ENCODE measurements at places on chromosomes 3 and 15. TPM values are rescaled to one million over a fixed set of nuclear protein-coding genes. Genes with fewer than 3 reads are reported as not detected.

DNA sequence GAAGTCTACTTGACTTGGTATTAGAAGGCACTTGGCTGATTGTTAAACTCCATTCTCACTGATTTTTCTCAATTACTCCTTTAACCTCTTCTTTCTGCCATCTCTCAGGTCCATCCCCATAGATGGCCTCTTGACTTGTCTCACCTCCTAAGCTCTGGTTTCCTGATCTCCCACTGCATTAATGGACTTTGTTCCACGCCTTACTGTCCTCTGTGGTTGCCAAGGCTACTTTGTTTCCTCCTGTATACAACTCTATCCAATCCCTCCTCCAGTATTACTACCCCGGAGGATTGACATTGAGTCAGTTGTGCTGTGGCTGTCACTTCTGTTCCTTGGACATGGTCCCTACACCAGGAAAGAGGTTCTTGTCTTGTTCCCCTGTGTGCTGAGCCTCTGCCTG, 10.6 kb upstream of the GLCE start:
- DNase-seq: no peak
- H3K4me1 ChIP-seq: no peaks in the 10 kb centered on the region
- H3K36me3 ChIP-seq: no peaks in the 10 kb centered on the region
- H3K27ac ChIP-seq: no peak overlapping the region

- no peak overlapping the region for H3K27ac ChIP-seq
- H3K36me3 ChIP-seq: no peaks in the 10 kb centered on the region
- H3K4me1 ChIP-seq: no peaks in the 10 kb centered on the region
- H3K27me3 ChIP-seq: no peaks in the 10 kb centered on the region
- no peak overlapping the region for H3K4me3 ChIP-seq
- no peak for DNase-seq
Measured at GRCh38 chr3:86228101-86228500, 762.8 kb downstream of the VGLL3 start.

- no peak for DNase-seq
- no peak overlapping the region for H3K27ac ChIP-seq
- H3K27me3 ChIP-seq: no peaks in the 10 kb centered on the region
- H3K4me1 ChIP-seq: no peaks in the 10 kb centered on the region
- no peaks in the 10 kb centered on the region for H3K36me3 ChIP-seq
Measured at GRCh38 chr3:140143367-140144069, 208.5 kb downstream of the CLSTN2 start.

GRCh38 chr15:45326280-45326679, 52.1 kb downstream of the GATM start:
- no peaks in the 10 kb centered on the region for H3K27me3 ChIP-seq
- H3K27ac ChIP-seq: no peak overlapping the region
- H3K4me1 ChIP-seq: no peaks in the 10 kb centered on the region
- H3K4me3 ChIP-seq: no peak overlapping the region
- no peaks in the 10 kb centered on the region for H3K36me3 ChIP-seq
- DNase-seq: no peak

DNA sequence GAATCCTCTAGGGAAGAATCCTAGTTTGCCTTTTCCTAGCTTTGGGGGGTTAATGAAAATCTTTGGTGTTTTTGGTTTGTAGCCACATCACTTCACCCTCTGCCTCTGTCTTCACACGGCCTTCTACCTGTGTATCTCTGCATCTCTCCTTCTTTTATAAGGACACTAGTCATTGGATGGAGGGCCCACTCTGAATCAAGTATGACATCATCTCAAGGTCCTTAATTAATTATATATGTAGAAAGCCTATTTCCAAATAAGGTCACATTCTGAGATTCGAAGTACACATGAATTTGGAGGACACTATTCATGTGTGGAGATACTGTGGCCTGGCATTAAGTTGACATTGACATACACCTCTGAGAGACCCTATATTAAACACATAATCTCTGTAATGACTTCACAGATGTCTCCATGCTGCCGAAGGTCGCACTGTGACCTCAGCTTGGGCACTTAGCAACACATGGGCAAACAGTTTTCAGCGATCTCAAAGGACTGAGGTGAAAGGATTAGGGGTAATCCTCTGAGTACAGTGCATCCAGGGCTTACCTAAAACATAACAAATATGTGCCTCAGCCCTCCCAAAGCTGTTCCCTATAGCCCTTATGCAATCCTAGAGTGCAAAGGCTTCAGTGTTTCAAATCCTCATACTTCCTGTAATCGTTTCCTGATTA, 446.0 kb downstream of the FGF12 start:
- H3K27me3 ChIP-seq: no peaks in the 10 kb centered on the region
- DNase-seq: peak; percentile 6
- H3K36me3 ChIP-seq: no peaks in the 10 kb centered on the region
- H3K4me1 ChIP-seq: no peaks in the 10 kb centered on the region
- H3K27ac ChIP-seq: no peak overlapping the region

GRCh38 chr3:186162221-186162620, 53.3 kb upstream of the ETV5 start:
- H3K4me3 ChIP-seq: no peak overlapping the region
- peak; percentile 25 for DNase-seq
- H3K36me3 ChIP-seq: no peaks in the 10 kb centered on the region
- H3K27ac ChIP-seq: no peak overlapping the region

- H3K27ac ChIP-seq: no peak overlapping the region
- peaks cover 33% of the 10 kb centered on the region for H3K4me1 ChIP-seq
- no peaks in the 10 kb centered on the region for H3K27me3 ChIP-seq
- DNase-seq: no peak
- H3K36me3 ChIP-seq: peaks cover 21% of the 10 kb centered on the region
Measured at GRCh38 chr3:126340596-126340942, 16.6 kb downstream of the KLF15 start.

GRCh38 chr3:72537448-72537847, 310.8 kb downstream of the SHQ1 start:
- H3K4me3 ChIP-seq: no peak overlapping the region
- no peaks in the 10 kb centered on the region for H3K36me3 ChIP-seq
- H3K27ac ChIP-seq: no peak overlapping the region
- no peaks in the 10 kb centered on the region for H3K4me1 ChIP-seq

GRCh38 chr3:134646086-134646485, 4.7 kb downstream of the KY start:
- no peak overlapping the region for H3K27ac ChIP-seq
- H3K4me1 ChIP-seq: peaks cover 10% of the 10 kb centered on the region
- no peaks in the 10 kb centered on the region for H3K36me3 ChIP-seq
- H3K4me3 ChIP-seq: no peak overlapping the region

- H3K4me1 ChIP-seq: no peaks in the 10 kb centered on the region
- no peak overlapping the region for H3K27ac ChIP-seq
- H3K4me3 ChIP-seq: no peak overlapping the region
- DNase-seq: no peak
Measured at GRCh38 chr3:3353153-3353552, 173.7 kb upstream of the CRBN start.

DNA sequence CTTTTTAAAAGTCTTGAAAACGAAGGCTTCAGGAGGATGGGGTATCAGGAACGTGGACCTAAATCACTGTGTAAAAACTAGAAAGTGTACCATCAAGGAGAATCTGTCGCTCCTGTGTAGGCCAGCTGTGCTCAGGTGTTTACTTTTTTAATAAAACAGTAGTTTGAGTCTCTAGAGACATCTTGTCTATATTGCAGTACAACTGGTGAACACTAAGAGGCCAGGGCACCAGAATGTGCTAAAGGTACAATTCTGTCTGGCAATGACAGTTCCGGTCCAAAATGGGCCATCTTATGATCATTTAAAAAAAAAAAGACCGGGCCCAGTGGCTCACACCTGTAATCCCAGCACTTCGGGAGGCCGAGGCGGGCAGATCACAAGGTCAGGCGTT, 61.8 kb upstream of the MCF2L2 start:
- H3K4me3 ChIP-seq: no peak overlapping the region
- DNase-seq: no peak
- no peaks in the 10 kb centered on the region for H3K36me3 ChIP-seq
- no peaks in the 10 kb centered on the region for H3K27me3 ChIP-seq

DNA sequence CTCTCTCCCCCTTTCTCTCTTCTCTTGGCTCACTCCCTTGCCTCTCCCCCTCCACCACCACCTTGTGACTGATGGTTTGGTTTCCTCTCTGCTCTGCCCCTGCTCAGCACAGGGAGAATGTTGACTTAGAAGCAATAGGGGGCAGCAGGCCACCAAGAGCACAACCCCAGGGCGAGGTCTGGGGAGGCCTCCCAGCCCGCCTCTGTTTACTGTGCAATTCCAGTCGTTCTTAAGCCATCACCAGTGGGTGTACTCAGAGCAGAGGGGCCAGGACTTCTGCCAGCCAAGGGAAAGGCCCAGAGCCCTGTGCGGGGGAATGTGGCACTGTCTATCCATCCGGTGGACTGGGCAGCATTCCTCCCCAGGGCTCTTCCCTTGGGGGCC, 5.7 kb upstream of the APEH start:
- no peaks in the 10 kb centered on the region for H3K36me3 ChIP-seq
- DNase-seq: no peak
- no peaks in the 10 kb centered on the region for H3K27me3 ChIP-seq
- no peak overlapping the region for H3K27ac ChIP-seq
- H3K4me3 ChIP-seq: no peak overlapping the region

DNA sequence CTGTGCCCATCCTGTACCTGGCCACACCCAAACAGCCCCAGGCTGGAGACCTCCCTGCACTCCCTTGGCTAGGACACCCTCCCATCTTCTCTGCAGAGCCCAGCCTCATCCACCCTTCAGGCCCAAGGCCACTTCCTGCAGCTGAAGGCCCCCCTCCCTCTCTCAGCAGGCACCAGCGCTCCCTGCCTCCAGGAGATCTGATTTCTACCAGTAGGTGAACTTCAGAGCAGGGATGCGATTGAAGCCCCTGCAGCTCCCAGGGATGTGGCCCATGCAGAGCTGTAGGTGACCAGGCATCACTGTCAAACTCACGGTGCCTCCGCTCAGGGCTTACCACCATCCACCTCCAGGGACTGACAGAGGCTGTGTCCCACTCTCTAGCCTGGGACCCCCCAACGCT, 96.3 kb downstream of the NUP210 start:
- H3K27me3 ChIP-seq: no peaks in the 10 kb centered on the region
- no peak for DNase-seq
- H3K36me3 ChIP-seq: peaks cover 76% of the 10 kb centered on the region

DNA sequence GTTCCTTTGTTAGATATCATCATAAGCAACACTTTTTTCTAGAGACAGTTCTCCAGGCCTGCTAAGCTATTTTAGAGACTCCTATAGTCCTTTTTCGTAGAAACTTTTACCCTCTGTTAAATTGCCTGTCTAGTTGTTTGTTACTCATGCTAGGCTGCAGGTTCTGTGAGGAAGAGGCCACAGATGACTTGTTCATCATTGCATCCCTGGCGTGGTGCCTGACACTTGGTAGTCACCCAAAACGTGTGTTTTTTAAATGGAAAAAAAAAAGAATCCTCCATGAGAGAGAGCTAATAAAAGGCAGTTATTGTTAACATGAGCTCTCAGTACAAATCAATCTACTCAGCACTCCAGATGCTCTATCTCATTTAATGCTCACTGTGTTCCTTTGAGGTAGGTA, 35.1 kb downstream of the CCDC54 start:
- H3K4me1 ChIP-seq: no peaks in the 10 kb centered on the region
- H3K27me3 ChIP-seq: no peaks in the 10 kb centered on the region
- H3K27ac ChIP-seq: no peak overlapping the region
- no peaks in the 10 kb centered on the region for H3K36me3 ChIP-seq
- H3K4me3 ChIP-seq: no peak overlapping the region

DNA sequence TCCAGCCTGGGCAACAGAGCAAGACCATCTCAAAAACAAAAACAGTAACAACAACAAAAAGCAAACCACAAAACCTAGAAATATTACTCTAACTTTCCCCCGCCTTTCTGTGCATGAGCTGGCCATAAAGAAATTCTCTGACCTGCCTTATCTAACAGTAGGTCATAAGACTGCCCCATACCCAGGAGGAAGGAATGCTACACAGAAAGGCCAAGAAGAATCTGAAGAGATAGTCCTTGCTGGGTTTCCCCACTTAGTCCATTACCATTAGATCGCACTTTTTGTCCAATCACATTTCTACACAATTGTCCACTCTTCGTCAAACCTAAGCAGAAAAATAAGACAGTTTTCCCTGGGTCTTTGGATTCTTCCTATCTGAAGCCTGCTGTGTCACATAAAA, 23.5 kb downstream of the CIAO2A start:
- peaks cover 37% of the 10 kb centered on the region for H3K36me3 ChIP-seq
- no peaks in the 10 kb centered on the region for H3K27me3 ChIP-seq
- H3K4me3 ChIP-seq: no peak overlapping the region
- peak overlapping the region; percentile 71 for H3K27ac ChIP-seq
- no peak for DNase-seq
- H3K4me1 ChIP-seq: peaks cover 54% of the 10 kb centered on the region

DNA sequence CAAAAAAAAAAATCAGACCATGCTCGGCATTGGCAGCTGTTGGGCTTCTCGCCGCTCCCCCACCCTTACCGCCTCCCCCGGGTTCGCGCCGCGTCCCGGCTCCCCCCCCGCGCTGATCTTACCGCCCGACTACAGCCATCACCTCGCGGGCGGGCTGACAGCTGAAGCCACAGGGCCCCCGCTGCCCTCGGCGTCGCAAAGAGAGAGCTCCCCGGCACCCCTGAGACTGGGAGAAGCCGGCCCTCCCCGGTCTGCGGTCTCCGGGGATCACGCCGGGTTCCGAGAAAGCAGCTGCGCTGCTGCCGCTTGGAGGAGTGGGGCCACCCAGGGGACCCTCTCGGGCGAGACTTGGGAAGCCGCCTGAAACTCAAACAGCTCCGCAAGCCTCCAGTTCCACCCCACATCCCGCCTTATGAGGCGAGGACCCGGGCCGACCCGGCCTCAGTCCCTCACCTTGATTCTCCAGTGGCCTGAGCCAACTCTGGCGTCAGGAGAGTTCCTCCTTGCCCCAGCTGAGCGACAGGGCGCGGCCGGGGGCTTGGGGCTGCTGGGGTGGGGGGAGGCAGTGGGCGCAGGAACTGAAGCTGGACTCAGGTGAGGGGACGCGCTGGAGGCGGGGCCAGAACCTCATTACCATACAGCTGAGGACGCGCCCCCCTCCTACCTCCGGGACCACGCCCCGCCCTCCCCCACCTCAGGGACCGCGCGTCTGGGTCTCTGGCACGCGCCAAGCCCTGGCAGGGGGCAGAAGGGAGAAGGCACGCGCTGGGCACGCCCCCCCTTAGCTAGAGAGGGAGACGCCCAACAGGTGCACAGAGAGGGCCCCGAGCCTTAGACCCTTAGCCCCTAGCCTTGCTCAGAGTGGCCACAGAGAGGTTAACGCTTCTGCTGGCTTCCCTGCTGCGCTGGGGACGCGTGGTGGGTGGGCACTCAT, 1.0 kb upstream of the DLL4 start:
- H3K4me1 ChIP-seq: peaks cover 54% of the 10 kb centered on the region
- H3K27ac ChIP-seq: peak overlapping the region; percentile 47
- peak; percentile 76 for DNase-seq
- peak overlapping the region; percentile 49 for H3K4me3 ChIP-seq

The SCN5A gene
- 0.14 TPM for total RNA-seq

The IMPG2 gene
- 2.3 TPM for total RNA-seq

The BNC1 gene
- not detected for total RNA-seq

The MKRN2OS gene
- total RNA-seq: 3.1 TPM

The HACL1 gene
- total RNA-seq: 18.1 TPM

The SHC4 gene
- not detected for total RNA-seq

The LDHAL6B gene
- total RNA-seq: not detected

The RPL4 gene
- total RNA-seq: 2,276 TPM

All from stomach (tissue), 19 donors.